ENCODE measurements at places on chromosomes 13 and 19. TPM values are rescaled to one million over a fixed set of nuclear protein-coding genes. Genes with fewer than 3 reads are reported as not detected.

DNA sequence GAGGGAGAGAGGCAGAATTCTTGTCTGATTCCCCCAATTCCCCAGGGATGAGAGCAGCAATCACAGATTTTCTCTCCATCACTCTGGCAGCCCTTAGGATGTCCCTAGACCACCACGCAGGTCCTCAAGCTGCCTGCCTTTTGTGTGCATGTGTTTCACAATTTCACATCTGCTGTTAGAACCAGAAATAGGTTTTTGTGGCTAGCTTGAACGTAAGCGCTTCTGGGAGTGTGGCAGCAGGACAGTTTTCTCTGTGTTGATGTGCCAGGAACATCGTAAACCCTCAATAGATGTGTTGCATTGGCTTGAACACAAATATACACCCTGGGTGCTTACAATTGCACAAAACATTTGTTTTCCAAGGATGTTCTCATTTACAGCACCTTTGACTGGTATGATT lies 78.8 kb upstream of the TMTC4 start:
- no peak for DNase-seq

DNA sequence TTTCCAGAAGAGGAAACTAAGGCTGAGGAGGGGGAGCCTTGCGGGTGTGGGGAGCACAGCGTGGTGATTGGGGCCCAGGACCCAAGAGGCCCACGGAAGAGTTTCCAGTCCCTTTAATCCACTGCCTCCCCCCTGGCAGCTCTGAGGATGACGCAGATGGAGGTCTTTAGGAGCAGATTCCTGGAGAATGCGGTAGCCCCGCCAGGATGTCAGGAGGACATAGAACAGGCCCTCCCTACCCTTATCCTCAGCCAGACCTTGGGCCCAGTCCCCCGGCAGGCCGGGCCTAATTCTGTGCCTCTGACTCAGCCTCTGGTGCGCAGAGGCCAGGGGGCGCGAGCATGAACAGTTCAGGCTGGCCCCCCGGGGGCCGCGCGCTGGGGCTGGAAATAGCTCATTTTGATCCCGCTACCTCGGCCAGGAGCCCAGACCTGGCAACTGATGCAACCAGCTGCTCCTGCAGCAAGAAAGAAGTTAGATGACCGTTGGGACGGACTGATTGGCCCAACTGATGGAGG lies 461 bp upstream of the HSPB6 start:
- peak; percentile 91 for DNase-seq

DNA sequence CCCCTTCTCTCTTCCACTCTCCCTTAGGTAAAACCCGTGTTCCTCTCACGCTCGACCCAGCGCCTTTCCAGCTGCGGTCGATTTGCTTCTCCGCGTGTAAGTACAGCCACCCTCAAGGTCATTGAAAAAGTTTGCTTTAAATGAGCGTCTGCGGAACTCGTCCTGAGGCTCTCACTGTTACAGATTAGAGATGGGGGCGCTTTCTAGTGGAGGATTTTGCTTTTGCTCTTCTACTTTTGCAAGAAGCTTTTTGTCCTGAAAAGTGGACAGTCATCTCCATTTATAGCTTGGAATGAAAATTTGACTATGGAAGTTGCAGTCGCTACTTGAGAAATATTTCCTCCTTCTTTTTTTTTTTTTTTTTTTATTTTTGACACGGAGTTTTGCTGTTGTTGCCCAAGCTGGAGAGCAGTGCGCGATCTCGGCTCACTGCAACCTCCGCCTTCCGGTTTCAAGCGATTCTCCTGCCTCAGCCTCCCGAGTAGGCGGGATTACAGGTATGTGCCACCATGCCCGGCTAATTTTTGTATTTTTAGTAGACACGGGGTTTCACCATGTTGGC lies 595 bp upstream of the RAB20 start:
- DNase-seq: no peak

- no peak for DNase-seq
Measured at GRCh38 chr13:46632176-46632575, 79.2 kb downstream of the LRCH1 start.

- no peak for DNase-seq
Measured at GRCh38 chr13:22964245-22964966, 216.4 kb upstream of the SGCG start.

DNA sequence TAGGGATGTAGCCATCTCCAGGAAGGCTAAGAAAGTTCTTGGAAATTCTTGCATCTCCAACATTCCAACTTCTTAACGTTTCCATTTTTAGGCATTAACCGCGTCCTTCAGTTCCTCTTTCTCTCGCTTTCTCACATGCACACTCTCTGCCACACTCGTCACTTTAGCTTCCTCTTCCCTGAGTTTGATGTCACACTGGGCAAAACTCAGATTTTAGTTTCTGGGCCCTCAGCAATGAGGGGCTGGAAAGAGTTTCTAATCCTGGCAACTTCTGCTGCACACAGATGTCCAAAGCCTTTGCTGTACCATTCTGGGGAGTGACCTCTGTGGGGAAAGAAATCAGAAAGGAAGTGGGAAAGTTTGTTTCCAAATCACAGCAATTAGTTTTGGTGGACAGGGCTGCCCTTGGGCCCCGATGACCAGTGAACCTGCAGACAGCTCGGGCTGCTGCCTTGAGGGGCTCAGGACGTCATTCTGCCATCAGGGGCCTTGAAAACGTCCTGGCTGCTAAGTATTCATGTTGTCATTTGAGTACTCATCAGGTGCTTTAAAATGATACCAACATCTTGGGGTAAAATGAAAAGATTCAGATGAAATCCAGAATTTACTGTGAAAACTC lies 89.3 kb downstream of the KL start:
- DNase-seq: no peak

DNA sequence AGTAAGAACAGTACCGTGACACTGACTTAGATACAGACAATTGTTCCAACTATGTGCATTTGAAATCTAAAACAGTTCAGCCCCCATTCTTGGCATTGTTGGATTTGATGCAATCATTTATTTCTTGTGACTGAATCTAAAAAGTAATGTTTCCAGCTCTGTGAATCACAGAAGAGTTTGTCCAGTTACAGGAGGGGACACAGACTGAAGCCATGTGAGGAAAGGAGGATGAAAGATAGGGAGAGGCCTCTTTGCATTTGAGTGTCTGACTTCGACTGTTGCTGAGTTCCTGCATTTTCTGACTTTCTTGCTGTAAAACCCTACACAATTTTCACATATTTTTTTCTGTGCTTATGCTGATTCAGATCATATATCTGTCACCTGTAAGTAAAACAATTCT lies 179.3 kb upstream of the PCDH17 start:
- no peak for DNase-seq

- no peak for DNase-seq
Measured at GRCh38 chr19:48509467-48510194, 2.0 kb downstream of the LMTK3 start.

GRCh38 chr13:44132710-44133109 lies 240.9 kb upstream of the SERP2 start:
- DNase-seq: peak; percentile 67

GRCh38 chr13:100203696-100204367 lies 114.9 kb downstream of the PCCA start:
- DNase-seq: no peak

- DNase-seq: no peak
Measured at GRCh38 chr13:76636829-76637228, 249.4 kb downstream of the KCTD12 start.

GRCh38 chr13:104967836-104968630 lies 1567.4 kb downstream of the EFNB2 start:
- no peak for DNase-seq

GRCh38 chr13:46166947-46167610 lies 14.9 kb downstream of the LCP1 start:
- DNase-seq: no peak

- DNase-seq: no peak
Measured at GRCh38 chr13:28220166-28220565, 81.8 kb downstream of the PAN3 start.

GRCh38 chr13:23639674-23640073 lies 69.5 kb downstream of the TNFRSF19 start:
- no peak for DNase-seq

DNA sequence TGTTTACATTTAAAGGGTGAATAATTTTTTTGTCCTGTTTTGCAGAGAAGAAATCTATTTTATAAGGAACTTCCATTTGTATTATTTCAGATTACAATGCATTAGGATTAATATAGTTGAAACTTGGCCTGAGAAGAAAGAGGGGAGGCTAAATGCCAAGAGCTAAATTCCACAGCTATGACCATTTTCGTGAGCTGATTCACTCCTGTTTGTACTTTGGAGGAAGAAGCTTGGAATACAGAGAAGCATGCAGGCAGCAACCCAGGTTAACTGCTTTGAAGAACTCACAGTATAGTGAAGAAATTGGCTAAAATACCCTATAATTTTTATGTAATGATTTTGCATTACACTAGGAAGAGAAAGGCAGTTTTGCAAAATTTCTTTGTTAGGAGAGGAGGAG lies 309.4 kb upstream of the KLF12 start:
- no peak for DNase-seq

DNA sequence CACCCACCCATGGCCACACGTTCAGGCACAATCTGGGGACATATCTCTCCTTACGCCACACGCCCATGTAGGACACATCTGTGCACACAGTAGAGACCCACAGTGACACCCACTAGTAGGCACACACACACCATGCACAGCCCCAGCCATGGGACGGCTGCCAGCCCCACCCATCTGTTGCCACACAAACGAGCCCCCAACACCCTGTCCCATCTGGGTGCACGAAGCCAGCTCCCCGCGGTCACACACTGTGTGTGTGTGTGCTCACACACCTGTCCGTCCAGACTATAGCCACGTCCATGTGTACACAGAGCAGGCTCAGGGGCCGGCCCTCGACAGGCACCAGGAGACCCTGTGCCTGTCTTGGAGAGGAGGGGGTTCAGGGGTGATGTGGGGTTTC lies 10.6 kb downstream of the ERFL start:
- DNase-seq: no peak

GRCh38 chr13:35014606-35015213 lies 72.6 kb downstream of the NBEA start:
- no peak for DNase-seq

Gene ZNF534
- total RNA-seq: 0.12 TPM

Gene RASL11A
- total RNA-seq: 9.0 TPM

Gene GRWD1
- 36.0 TPM for total RNA-seq

Gene ATP4B
- total RNA-seq: not detected

Gene FOXA3
- total RNA-seq: not detected

Gene PCP2
- total RNA-seq: not detected

Gene FSD1
- total RNA-seq: not detected

Gene ZNF181
- 27.3 TPM for total RNA-seq

Gene ZNF132
- 2.7 TPM for total RNA-seq

Data from gastrocnemius medialis (tissue), 4 donors.